Activated CD8-positive, alpha-beta memory T cell treated with anti-CD3 and anti-CD28 coated beads for 1 hour (primary cell): ENCODE measurements at places on chromosomes 3 and 15.

DNA sequence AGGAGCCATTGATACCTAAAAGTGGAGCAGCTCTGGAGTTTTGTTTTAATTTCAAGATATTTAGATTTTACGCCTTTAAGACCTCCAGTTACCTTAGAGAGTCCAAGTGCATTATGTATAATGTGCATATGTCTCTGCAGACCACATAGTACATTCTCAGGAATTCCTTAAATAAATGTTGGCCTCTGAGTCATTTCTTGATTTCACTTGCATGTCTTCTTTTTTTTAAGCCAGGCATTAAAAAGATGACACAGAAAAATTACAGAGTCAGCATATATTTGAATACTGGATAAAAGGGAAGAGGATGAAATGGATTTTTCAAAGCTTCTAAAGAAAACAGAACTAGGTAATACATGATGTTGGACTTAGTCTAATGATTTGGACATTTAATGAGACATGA lies 125.2 kb downstream of the TMCO5A start:
- no peak for DNase-seq

DNA sequence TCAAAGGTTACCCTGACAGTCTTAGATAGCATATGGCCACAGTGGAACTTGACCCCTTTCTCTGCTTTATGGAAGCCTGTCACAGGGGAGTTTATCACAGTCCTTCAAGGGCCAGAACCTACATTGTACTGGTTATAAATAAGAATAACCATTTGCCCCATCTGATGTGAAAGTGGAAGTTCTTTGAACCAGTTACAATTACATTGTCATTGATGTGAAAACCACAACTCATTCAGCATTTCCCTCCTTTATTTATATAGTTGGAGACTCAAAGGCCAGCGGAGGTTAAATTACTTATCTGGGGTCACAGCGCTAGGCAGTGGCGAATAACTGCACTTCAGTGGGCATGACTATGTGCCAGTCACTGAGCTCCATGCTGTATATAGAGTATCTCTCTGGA lies 60.5 kb upstream of the TBC1D5 start:
- DNase-seq = no peak

DNA sequence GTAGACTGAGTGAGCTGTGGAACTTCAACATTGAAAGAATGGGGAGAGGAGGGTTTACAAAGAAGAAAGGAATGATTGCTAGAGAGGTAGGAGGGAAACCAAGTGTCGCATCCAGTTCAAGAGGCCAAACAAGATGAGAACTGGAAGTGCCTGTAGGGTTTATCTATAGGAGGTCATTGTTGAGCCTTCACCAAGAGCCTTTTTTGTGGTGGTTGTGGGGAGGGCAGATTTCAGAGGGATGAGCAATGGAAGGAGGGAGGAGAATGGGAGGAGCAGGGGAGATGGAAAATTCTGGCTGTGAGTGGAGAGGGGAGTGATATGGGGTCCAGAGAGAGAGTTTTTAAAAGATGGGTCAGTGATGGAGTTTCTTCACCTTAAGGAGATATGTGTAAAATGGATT lies 8.5 kb downstream of the PDIA5 start:
- DNase-seq = no peak

GRCh38 chr3:149174901-149175300 lies 45.5 kb downstream of the HPS3 start:
- no peak for DNase-seq

- no peak for DNase-seq
Observed at GRCh38 chr15:66742286-66742685, 40.2 kb downstream of the SMAD6 start.

GRCh38 chr3:137148406-137148805 lies 190.6 kb downstream of the IL20RB start:
- DNase-seq = no peak

DNA sequence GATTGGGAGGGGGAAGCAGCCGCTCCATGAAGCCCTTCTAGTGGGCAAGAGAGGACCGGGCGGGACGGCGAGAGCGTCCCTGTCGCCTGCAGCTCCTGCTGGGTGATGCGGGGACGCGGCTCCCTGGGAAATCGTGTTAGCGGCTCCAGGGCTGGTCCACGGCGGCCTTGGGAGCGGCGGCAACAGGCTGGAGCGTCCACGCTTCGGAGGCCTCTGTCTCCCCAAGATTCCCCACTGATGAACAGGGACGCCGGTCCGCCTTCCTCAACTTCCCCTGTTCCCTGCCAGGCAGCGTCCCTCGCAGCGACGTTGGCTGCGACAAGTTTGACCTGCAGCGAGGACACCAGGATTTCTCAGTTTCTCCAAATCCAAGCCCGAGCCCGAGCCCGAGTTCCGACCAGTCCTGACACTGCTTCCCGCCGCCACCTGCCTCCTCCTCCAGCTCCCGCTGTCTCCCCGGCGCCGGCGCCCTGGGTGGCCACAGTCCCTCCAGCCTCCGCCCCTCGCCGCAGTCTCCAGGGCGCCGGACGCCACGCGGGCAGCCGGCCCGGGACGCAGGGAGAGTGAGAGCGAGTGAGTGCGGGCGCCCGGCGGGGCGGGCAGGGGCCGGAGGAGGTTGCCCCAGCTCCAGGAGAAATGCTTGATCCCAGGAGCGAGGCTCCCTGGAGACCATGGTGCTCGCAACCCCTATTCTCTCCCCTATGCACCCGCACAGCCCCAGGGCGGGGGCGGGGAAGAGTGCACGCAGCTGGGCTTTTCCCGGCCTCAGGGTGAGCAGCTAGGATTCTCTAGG lies 78.1 kb upstream of the RNF7 start:
- no peak for DNase-seq

DNA sequence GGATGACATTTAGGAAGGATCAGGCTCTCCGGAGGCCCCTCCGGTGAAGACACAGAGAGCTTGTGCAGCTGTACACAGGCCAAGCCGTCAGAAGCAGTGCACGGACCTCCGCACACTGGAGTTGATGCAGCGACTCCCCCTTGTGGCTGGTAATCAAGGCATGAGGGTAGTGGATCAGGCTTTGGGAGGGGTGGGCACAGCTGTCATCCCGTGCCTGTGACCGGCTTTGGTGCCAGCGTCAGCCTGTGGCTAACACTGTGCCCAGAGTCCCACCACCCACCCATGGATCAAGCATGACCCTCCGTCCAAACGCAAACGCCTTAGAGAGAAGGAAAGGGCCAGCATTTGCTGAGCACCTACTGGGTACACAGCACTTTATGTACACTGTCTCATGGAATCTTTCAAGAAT lies 8.2 kb upstream of the GRIP2 start:
- no peak for DNase-seq

DNA sequence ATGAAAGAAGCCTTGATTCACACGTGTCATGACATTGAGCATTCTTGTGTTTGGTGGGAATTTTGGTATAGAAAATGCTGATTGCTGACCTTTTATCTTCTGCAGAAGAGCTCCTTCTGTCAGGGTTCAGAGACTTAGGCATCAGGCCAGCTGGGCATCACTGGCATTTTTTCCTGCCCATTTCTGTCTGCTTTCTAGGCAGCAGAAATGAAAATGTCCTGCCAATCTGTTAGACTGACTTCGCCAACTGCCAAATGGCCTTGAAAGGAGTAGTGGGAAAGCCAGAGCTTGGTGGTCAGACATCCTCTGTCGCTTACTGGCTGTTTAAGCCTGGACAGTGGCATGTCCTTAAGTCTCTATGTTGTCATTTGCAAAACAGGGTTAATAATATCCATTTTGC lies 57.4 kb downstream of the EEFSEC start:
- DNase-seq = no peak

DNA sequence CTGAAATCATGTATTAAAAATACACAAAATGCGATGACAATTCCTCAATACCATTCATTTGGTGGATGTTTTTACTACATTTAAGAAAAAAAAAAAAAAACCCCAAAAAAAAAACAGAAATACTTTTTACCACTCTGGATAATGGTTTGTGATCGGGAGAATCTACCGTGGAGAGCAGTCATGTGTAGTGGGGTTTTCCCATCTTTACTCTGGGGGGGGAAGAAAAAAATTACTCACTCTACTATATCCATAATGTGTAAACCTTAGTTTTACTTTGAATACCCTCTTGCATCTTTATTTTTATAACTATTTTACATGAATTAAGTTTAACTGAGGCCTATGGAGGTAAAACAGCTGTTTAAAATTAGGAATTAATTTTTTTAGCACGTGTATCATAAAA lies 83.3 kb downstream of the ANKRD28 start:
- no peak for DNase-seq

GRCh38 chr3:182786564-182787196 lies 6.6 kb upstream of the ATP11B start:
- DNase-seq = no peak

- DNase-seq = no peak
Observed at GRCh38 chr15:79194386-79194785, 88.1 kb upstream of the ANKRD34C start.

GRCh38 chr3:150371741-150372254 lies 36.3 kb upstream of the TSC22D2 start:
- DNase-seq = no peak

DNA sequence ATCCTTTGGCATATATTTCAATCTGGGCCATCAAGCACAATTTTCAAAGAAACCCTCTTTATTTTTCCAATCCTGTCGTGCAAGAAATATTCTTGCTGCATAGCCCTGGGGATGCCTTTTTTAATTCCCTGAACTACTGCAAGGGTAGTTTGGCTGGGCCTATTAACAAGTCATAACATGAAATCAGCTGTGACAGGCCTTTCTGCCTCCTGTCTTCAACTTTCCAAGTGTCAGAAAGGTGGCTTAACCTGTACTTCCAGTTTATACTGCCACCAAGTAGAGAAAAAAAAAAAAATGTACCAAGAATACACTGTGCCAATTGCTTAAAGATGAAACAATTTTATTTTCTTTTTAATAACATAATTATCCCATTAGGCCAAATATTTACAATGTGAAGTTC lies 32.4 kb upstream of the SPPL2A start:
- no peak for DNase-seq

DNA sequence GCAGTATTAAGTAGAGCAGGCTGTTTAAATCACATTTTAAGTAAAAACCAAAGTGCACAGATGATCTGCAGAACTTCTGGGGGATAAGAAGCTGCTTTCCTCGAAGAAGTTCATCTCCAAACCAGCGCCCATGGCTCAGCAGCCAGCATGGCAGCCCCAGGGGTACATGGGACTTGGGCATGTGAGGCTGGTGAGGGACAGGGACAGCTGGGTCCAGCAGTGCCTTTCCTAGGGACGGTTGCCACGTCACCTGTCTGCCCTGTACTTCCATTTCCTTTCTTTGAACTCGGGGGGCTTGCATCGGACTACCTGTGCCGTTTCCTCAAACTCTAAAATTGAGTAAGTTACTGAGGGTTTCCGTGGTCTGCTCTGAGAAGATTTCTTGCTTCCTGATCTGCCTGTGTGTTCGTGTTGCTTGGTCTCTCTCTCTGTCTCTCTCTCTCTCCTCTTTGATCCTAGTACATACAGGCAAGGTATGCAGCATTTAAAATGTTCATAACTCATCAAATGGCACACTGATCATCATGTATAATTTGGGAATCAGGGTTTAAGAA lies 67.6 kb downstream of the IGF1R start:
- no peak for DNase-seq

GRCh38 chr3:126126811-126127431 lies 43.0 kb upstream of the SLC41A3 start:
- no peak for DNase-seq

DNA sequence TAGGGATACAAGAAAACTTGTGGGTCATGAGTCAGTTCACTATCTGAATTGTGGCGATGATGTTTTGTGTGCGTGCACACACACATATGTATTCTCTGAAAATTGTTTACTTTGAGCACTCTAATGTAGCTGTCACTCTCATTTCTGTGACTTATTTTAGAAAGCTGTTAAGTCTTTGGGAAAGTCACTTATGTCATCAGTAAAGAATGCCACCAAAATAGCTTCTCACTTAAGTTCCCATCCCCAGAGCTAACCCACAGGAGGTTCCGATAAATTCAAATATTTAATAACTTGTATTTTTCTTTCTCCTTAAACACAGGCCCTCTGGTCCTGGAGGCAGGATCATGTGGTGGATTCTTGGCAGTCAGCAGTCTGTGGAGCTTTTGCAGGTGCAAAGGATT lies 138.3 kb downstream of the LRIG1 start:
- no peak for DNase-seq

GRCh38 chr15:31236184-31237042 lies 90.2 kb upstream of the KLF13 start:
- no peak for DNase-seq
